ENCODE measurements at places on chromosomes 1 and 21.

- DNase-seq: no peak
- H3K4me1 ChIP-seq: no peaks in the 10 kb centered on the region
- H3K4me3 ChIP-seq: no peak overlapping the region
- no peak overlapping the region for H3K27ac ChIP-seq
Observed at GRCh38 chr1:187655104-187655503, 826.4 kb downstream of the PLA2G4A start.

- DNase-seq: no peak
- H3K4me3 ChIP-seq: no peak overlapping the region
- no peaks in the 10 kb centered on the region for H3K36me3 ChIP-seq
- no peaks in the 10 kb centered on the region for H3K27me3 ChIP-seq
- H3K27ac ChIP-seq: no peak overlapping the region
Observed at GRCh38 chr1:82578086-82578726, 777.5 kb downstream of the ADGRL2 start.

GRCh38 chr1:234488054-234489006 is 9.4 kb upstream of the TARBP1 start:
- no peak for DNase-seq
- no peaks in the 10 kb centered on the region for H3K36me3 ChIP-seq
- H3K4me3 ChIP-seq: no peak overlapping the region
- H3K27ac ChIP-seq: no peak overlapping the region
- no peaks in the 10 kb centered on the region for H3K27me3 ChIP-seq

DNA sequence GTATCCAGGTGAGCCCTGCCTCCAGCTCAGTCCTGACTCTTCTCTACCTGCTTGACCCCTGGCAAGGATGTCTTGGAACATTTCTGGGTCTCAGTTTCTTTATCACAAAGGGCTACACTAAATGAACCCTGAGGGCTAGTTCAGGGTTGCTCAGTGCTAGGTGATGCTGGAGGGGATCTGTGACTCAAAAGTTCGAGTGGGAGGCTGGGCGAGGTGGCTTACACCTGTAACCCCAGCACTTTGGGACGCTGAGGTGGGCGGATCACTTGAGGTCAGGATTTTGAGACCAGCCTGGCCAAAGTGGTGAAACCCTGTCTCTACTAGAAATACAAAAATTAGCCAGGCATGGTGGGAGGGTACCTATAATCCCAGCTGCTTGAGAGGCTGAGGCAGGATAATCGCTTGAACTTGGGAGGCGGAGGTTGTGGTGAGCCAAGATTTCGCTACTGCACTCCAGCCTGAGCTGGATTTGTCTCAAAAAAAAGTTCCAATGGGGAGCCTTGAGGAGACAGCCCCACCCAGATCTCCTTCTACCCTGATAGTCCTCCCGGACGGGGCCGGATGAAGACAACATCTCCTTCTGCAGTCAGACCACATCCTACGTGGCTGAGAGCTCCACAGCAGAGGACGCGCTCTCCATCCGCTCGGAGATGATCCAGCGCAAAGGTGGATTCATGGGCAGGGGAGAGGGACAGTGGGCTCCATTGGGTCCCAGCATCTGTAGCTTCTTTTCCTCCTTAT is 48.9 kb downstream of the YARS1 start:
- peaks cover 65% of the 10 kb centered on the region for H3K4me1 ChIP-seq
- H3K36me3 ChIP-seq: no peaks in the 10 kb centered on the region
- no peaks in the 10 kb centered on the region for H3K27me3 ChIP-seq
- no peak overlapping the region for H3K4me3 ChIP-seq
- peak; percentile 30 for DNase-seq

DNA sequence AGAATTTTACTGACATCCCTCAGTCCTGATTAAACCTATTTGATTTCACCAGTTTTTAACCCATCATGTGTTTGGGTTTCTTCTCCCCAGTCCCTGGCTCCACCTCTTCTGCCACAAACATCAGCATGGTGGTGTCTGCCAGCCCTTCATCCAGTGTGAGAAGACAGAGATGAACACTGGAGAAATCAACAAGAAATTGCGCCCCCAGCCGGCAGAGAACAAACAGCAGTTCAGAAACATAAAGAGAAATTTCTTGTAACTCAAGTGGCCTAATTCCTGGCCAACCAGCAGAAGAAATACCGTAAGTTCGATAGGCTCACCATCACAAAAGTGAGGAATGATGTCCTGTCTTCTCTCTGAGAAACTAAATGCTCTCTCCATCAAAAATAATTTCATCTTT is 18.3 kb downstream of the S100A11 start:
- H3K27me3 ChIP-seq: no peaks in the 10 kb centered on the region
- no peak for DNase-seq
- no peak overlapping the region for H3K27ac ChIP-seq
- H3K4me1 ChIP-seq: no peaks in the 10 kb centered on the region
- no peak overlapping the region for H3K4me3 ChIP-seq

DNA sequence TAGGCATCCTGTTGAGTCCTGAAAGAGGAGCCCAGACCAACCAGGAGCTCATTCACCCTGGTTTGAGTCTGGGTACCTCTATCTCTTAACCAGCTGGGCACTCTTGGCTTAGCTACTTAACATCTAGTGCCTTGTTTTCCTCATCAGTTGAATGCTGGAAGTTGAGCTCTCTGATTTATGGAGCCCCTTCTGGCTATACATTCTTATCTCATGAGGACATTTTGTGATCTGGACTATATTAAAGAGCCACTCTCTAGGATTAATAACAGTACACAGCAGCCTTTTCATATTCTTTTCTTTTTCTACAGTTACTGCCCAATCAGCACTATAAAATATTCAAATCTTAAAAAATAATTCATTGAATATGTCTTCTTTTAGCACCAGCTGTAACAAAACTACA is 296.9 kb upstream of the RUNX1 start:
- H3K36me3 ChIP-seq: no peaks in the 10 kb centered on the region
- H3K27ac ChIP-seq: no peak overlapping the region
- H3K27me3 ChIP-seq: peaks cover 4% of the 10 kb centered on the region
- no peak overlapping the region for H3K4me3 ChIP-seq
- DNase-seq: no peak
- no peaks in the 10 kb centered on the region for H3K4me1 ChIP-seq

GRCh38 chr1:28178690-28179485 is 2.4 kb upstream of the PTAFR start:
- no peaks in the 10 kb centered on the region for H3K36me3 ChIP-seq
- H3K27ac ChIP-seq: no peak overlapping the region
- H3K4me3 ChIP-seq: no peak overlapping the region
- no peak for DNase-seq
- H3K4me1 ChIP-seq: no peaks in the 10 kb centered on the region
- H3K27me3 ChIP-seq: no peaks in the 10 kb centered on the region

GRCh38 chr1:226827458-226827857 is 43.0 kb upstream of the PSEN2 start:
- H3K4me3 ChIP-seq: no peak overlapping the region
- H3K27me3 ChIP-seq: no peaks in the 10 kb centered on the region
- H3K4me1 ChIP-seq: no peaks in the 10 kb centered on the region
- H3K27ac ChIP-seq: peak overlapping the region; percentile 82
- H3K36me3 ChIP-seq: no peaks in the 10 kb centered on the region
